CMK (cell line): ENCODE measurements at places on chromosomes 12 and 14.

DNA sequence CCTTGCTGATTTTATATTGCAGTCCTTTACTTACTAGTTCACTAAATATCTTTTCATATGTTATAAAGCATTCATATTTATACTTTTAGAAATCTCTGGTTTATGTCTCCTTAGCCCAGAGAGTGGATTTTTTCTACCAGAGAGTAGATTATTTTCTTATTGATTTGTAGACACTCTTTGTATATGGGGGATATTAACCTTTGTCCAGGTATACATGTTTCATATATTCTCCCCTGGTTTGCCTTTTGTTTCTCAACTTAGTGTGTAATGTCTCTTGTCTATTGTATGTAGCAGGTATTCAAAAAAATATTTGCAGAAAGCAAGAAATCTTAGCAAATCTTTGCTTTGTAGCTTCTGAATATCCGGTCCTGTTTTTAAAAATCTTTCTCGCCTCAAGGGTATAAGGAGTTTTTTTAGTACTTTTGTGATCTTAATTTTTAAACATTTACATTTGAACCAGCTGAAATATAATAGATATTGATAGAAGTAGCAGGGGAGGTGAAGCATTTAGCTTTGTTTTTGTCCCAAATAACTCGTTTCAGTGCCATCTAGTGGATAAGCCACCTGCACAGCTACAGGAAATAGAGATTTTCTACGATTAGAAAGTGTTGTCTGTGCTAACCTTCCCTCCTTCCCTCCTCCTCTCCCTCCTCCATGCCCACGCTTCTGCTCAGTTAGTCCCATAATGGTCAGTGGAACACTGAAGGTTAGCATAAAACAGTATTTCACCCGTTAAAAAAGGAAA is 97.0 kb downstream of the PHETA1 start:
- DNase-seq: no peak

- no peak for DNase-seq
These were observed 63.8 kb downstream of the MOK start for GRCh38 chr14:102241147-102241546.

DNA sequence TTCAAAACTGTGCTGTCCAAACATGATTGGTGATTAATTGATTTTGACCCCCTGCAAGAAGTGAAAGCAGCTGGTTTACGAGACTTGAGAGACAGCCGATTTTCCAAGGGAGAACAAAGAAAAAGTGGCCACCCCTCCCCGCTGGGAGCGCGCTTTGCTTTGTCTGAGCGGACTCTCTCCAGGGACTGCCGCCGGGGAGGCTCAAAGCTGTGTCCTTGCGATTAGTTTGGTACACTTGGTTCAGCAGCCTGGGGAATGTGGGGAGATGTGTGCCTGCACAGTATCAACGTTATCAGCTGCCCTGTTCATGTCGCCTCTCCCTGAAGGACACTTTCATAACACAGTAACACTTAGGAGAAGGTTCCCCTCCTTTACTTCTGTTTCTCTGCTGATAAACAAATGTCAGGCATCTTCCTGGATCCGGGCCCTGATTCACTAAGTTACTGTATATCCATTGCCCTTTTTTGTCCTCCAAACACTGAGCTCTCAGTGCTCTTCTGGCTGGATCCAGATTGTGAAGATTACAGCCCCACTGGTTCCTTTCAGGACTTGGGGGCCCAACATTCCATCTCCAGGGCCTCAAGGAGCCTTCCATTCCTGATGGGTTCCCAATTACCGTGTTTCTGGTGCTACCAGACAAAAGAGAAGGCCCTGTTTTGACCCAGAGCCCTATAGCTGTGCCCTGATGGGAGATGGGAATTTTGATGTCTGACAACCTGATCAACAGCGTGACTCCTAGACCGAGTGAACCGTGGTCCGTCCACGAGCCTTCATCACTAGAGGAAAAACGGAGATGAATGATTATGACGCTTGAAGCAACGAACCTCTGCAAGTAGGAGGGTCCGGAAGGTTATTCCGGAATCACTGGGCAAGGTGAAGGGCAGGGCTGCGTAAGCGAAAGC is 31.7 kb upstream of the TUBA1C start:
- peak; percentile 86 for DNase-seq

DNA sequence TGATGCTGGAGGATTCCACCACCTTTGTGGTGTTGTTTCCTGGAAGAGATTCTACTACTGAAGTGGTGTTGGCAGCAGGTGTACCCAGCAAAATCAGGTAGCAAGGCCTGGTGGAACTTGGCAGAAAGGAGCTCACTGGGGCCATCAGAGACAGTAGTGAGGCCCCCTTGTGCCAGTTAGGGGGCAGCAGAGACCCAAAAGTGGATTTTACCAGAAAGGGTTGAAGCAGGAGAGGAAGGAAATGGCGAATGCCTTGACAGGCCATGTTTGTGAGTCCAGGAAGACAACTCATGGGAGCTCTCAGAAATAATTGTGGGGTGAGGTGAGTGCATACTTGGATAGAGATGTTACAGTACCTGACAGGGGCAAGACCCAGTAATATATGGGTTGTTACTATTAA is 137.7 kb upstream of the FGD4 start:
- no peak for DNase-seq

DNA sequence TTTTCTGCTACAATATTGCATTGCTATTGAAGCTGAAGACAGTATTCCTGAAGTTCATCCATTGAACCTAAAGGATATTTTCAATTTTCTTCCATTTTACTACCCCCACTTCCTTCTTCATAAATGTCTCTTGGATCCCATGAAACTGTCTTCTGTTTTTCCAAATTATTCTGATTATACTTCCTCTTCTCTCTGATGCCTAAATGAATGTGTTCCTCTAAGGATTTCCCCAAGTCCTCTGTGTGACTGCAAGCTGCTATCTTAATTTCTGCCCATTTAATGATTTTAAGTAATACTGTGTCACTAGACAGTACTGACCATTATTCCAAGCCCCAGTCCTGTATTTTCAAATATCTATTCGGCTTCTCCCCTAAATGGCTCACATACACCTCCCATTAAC is 102.9 kb downstream of the TAOK3 start:
- no peak for DNase-seq

- no peak for DNase-seq
These were observed 249.7 kb upstream of the AVPR1A start for GRCh38 chr12:63400718-63401117.

DNA sequence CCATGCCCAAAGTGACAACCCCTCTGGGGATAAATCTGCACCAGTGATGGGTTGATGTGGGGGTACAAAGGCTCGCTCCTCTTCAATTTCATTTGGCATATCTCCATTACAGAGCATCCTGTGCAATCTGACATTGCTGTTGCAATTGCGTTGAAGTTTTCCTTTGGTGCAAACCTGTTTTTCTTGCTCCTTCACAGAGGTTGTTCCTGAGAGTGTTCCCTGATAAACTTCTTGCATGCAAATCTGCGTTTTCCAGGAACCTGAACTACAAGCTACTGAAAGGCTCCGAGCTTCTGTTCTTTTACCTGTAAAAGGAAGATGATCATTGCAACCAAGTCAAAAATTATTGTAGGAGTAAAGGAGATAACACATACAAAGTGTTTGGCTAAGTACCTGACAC is 26.1 kb downstream of the SERPINA11 start:
- no peak for DNase-seq

GRCh38 chr12:67918441-67918840 is 70.8 kb upstream of the IFNG-AS1 start:
- no peak for DNase-seq

DNA sequence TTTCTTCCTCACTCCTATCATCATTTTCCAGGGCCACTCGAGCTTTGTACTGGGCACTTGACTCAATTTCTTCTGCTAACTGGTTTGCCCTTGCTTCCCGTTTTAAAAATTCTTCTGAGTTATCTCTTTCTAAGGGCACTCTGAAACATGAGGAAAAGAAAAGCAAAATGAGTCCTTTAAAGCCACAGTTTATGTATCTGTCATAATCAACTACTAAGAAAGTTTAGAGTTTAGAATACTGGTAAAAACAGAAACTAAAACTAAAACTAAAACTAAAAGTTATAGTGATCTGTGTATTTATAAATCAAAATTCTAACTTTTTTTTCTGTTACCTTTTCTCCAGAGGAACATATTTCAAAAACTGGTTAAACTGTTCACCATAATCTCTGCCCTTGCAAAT is 79.2 kb downstream of the ATXN2 start:
- DNase-seq: no peak

DNA sequence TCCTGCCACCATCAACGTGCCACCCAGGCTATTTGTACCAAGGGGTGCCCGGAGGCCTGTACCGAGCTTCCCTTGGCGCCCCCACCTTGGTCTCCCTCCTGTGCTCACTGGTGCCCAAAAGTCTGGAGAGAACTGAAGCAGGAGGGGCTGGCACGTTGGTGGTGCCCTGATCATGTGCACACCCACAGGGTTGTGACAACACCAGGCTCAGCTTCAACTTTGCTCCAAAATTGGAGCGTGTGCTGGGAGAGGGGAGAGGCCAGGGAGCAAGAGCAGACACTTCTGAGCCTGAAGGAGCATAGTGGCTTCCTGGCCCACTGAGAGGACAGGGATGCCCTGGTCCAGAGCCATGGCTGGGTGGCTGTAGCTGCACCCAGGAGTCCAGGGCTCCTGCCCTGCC is 13.0 kb upstream of the LPCAT3 start:
- no peak for DNase-seq

GRCh38 chr12:57888409-57889157 is 42.1 kb upstream of the CTDSP2 start:
- DNase-seq: no peak

GRCh38 chr12:89370421-89370831 is 18.1 kb upstream of the DUSP6 start:
- no peak for DNase-seq

DNA sequence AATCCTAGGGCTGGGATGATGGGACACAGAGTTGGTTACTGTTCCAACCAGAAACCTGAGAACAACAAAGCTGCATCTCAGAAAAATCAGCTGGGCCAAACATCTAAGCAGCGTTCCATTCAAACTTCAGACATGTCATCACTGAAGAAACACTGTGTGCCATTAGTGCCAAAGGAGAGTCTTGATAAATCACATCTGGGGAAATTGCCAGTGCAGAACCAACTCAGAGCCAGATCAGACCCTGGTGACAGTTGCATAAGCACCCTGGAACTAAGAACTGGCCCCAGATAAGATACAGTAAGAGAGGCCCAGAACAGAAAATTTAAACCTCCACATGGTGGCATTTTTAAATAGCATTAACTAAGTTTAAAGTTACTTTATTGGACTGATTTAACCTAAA is 482.8 kb downstream of the PRKD1 start:
- DNase-seq: no peak

DNA sequence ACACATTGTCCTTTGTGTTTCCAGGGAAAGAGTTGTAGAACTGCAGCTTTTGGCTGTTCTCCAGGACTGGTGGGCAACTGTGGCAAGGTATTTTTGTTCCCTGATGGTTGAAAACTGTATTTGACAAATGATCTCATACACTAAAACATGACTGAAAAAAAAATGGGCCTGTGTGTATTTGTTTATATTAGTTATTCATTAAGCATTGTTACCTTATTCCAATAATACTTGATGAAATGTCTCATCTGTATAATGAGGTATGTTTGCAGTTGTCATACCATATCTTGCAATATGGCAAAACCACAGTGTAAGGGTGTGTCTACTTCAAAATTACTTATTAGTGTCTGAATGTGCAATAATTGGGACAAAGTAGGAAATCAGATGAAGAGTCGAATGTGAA is 479.4 kb upstream of the NOVA1 start:
- DNase-seq: no peak

DNA sequence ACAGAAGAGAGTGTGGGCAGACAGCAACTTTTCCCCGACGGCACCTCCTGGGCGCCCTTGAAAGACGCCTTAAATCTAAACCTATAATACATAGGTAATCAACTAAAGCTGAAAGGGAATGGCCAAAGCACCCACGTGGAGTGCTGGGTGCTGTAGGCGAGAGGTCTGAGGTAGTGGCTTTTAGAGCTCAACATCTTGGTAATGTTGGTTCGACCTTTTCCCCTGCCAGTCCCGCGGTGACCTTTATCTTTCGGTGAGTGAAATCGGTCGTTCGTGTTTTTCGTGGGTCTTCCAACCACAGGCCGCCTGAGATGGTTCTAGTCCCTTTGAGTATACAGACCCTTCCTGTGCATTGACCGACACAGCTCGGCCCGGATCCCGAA is 9.1 kb downstream of the OR6S1 start:
- DNase-seq: no peak

GRCh38 chr14:97159124-97159523 is 361.9 kb downstream of the VRK1 start:
- DNase-seq: no peak

DNA sequence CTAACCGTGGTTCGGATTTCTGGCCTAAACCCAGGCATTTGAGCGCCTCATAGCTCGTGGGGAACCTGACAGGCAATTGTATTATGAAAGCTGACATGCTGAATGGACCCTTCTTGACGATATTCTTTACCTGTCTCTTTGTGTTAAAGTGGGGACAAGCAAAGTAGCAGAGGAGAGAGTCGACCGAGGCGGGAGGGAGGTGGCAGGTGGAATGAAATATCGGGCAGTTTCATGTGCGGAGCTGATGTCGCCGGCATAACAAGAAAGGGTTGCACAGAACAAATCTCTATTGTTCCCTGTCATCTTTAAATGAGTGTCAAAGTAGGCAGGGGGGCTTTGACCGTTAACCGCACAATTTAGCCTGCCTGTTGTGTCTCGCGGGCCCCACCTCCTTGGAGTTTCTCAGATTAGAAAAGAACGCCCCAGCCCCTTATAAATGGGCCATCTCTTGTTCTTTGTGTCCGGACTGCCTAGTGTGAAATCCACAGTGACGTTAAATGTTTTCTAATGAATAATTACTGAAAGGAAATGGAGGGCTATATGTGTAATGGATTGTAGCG is 11.5 kb downstream of the MYO1H start:
- DNase-seq: no peak

GRCh38 chr14:87434680-87435079 is 558.3 kb downstream of the GALC start:
- no peak for DNase-seq

DNA sequence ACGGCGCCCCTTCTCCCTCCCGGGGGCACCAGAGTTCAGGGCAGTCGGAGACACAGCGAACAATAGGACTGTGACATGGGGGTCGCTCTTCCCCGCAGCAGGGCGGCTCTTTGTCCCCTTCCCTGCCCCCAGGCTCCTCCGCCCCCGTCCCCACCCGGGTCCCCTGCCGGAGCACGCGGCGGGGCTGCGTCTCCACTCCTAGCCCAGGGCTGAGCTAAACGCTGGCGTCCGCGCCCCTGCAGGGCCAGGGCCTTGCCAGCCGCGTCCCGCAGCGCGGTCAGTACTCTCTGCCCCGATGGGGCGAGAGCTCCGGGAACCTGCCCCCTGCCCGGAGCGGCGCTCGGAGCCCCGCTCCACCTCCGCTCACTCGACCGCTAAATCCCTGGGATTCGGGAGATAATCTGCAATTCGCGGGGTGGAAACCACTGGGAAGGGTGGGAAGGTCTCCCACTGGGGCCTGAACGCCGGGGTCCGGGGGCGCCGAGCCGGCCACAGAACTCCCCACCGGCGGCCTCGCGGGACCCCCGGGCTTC is 825 bp upstream of the CCDC85C start:
- no peak for DNase-seq

GRCh38 chr12:92570056-92570753 is 132.6 kb upstream of the PLEKHG7 start:
- no peak for DNase-seq

DNA sequence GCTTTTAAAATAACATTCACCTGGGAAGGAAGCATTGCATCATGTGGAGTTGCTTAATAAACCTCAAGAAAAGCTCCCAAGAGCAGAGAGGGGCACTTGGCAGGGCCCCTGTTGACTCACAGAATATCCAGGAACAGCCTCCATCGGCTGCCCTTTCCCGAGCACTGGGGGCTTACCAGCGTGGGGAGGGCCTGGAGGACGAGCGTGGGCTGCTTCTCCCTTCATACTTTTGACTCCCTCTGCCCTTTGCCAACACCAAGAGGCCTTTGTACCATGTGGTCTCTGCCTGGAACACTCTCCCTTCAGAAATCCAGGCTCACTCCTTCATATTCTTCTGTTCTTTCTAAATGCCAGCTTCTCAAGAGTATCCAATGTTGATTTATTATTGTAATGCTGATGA is 492.1 kb upstream of the TMEM132C start:
- DNase-seq: no peak
